ENCODE measurements at places on chromosomes 1 and 21.

GRCh38 chr1:200206340-200206739, 178.8 kb downstream of the NR5A2 start:
- no peak for DNase-seq

- no peak for DNase-seq
Observed at GRCh38 chr1:4754816-4755215, 100.4 kb downstream of the AJAP1 start.

DNA sequence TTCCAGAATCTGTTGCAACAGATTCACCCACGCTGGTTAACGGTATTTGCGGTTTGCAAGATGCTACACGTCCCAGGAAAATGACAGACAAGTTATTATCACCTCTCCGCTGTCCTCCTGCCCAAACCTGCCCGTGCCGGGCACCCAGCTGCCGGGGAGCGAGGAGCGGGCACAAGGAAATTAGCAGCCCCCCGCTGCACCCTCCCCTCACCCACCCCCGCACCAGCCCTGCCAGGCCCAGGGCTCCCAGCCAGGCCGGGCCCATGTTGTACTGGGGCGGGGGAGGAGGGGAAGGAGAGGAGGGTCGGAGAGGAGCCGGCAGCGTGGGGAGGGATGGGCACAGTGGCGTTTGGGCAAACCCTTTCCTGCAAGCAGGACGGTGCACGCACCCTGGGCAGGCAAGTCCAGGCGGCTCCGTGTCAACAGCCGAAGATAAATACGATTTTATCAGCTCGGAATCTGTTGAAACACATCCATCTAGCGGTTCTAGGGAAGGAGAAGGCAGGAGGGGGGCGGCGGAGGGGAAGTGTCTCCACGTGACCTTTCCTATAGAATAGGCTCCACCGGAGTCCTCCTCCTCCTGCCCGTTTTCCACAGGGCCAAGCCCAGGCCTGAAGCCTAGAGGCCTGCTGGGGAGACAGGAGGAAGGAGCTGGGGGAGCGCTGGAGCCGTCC, 35.1 kb upstream of the CCDC27 start:
- DNase-seq, result no peak

GRCh38 chr1:48048980-48049379, 51.8 kb upstream of the TRABD2B start:
- DNase-seq, result no peak

DNA sequence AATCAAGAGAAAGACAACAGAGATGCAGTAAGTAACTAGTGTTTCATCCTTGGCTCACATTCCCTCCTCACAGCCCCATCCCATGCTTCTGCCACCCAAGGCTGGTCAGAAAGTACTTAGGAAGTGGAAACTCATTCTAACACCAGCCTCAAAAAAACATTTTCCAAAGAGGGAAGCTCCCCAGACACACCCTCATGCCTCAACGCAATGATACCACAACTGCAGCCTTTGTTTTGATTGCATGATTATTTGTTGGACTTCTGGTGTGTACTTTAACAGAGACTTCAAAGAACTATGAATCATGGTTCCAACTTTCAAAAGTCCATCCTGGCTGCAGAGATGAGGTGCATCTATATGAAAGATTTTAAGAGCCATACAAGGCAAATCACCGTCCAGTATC, 45.2 kb upstream of the KCNA3 start:
- no peak for DNase-seq

- DNase-seq, result no peak
Observed at GRCh38 chr1:33007190-33008050, 29.3 kb downstream of the AK2 start.

GRCh38 chr1:171844381-171844780, 3.1 kb downstream of the DNM3 start:
- DNase-seq, result no peak

GRCh38 chr1:241608379-241609033, 31.7 kb downstream of the CHML start:
- no peak for DNase-seq

DNA sequence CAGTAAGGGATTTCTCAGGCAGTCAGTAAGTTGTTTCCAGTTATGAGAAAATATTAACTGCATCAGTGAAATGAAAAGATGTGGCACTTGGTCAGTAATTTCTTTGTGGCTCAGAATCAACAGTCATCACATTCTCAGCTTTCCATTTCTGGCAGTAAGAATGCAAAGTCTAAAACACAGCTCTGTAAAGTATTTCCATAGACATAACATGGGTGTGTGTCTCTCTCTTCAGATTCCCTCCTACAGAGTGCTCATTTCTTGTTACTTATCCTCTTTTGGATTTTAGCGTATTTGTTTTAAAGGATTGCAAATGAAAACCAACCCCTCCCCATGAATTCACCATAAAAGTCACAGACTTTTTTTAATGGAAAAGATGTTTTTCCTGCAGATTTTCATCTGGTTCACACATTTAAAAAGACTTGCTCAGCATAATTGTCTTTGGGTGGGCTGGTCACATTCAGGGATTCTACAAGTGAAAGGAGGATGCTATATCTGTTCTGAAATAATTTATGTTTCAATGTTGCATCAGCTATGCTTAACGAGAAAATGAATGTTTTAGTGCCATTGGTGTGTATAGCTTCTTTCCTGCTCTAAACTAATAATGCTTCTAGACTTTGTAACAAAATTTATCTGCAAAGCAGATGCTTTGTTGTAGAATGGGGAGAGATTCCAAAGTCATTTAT, 34.6 kb upstream of the CD55 start:
- DNase-seq, result no peak

- DNase-seq, result no peak
Observed at GRCh38 chr1:55045430-55045829, 6.1 kb downstream of the PCSK9 start.

DNA sequence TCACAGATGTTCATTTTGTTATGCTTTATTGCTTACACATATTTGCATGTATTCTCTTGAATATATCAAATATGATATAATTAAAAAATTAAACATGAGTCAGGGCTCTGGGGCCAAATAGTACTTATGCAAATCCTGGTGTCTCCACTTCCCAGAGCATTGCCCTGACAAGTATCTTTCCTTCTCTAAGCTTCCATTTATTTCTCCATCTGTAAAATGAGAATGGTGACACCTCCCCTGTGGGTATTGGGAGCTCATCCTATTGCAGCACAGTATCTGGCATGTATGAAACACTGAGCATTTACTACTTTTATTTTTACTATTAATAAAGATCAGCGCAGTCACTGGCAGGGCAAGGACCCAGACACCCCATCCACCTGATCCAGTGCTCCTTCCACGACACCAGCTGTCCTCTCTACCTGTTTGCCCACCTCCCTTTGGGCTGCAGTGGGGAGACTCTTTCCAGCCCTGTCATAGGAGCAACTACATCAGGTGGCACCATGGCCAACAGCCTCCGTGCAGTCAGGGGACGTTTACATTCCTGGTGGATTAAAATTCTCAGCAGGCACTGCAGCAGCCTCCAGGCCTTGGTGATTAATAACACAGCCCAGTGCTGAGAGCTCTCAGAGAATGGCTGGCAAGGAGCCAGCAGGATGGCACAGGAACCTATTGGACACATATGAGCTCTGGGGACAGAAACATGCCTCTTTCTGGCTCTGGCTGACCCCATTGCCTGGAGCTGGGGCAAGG, 113.0 kb downstream of the DMRTB1 start:
- DNase-seq, result no peak

- DNase-seq, result no peak
Observed at GRCh38 chr1:203335503-203335902, 15.4 kb downstream of the FMOD start.

- no peak for DNase-seq
Observed at GRCh38 chr1:182985876-182986275, 32.9 kb upstream of the SHCBP1L start.

DNA sequence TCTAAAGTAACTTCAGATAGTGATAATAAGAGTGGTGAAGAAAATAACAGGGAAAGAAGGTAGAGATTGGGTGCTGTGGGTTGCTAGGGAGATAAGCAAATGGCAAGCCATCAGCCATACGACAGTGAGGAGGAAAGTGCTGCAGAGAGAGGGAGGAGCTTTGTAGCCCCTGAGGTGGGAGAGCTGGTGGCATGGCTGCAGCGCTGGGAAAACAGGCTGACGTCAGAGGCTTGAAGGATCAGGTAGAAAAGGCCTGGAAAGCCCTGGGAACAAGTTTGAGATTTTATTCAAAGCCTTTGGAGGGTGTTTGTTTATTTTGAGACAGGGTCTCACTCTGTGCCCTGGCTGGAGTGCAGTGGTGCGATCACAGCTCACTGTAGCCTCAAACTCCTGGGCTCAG, 109.5 kb downstream of the NMNAT2 start:
- no peak for DNase-seq

DNA sequence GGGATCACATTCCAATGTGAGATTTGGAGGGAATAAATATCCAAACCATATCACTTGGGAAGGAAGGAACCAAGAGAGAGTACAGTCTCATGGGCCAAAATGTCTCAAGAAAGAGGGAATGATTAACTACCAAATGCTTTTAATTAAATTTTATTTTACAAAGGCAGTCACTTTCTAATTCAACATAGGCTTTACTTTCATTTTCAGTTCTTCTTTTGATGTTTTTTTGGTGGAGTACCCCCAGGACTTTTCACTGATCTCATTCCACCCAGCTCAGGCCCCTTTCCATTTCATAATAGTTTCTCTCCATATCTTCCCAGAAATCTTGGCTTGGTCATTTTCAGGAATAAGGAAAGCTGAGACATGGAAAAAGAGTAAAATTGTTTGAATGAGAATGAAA, 5.1 kb upstream of the SLAMF7 start:
- no peak for DNase-seq

GRCh38 chr21:39849014-39849655, 18.1 kb upstream of the PCP4 start:
- no peak for DNase-seq

- no peak for DNase-seq
Observed at GRCh38 chr21:42563686-42564085, 50.0 kb downstream of the SLC37A1 start.

- no peak for DNase-seq
Observed at GRCh38 chr1:154398141-154398540, 7.0 kb upstream of the IL6R start.

DNA sequence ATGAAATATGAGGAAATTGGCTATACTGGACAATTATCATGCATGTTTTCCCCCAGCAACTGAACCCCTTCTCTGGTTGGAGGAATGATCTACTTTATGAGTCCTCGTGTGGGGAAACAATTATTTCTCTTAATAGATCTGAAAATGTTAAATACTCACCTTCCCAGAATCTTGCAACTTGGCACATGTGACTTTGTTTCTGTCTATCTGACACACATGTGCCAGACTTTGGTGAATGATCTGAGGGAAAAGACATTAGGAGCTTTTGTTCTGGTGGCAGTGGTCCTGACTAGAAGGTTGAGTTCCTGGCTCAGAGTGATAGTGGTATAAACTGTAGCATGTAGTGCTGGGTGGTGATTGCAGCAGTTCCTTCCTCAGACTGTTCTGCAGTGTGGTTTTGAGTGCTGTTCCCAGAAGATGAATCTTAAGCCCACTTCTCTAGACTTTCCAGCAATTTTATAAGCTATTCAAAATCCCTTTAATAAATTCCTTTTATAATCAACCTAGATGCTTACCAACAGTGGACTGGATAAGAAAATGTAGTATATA, 59.3 kb upstream of the B3GALNT2 start:
- no peak for DNase-seq

DNA sequence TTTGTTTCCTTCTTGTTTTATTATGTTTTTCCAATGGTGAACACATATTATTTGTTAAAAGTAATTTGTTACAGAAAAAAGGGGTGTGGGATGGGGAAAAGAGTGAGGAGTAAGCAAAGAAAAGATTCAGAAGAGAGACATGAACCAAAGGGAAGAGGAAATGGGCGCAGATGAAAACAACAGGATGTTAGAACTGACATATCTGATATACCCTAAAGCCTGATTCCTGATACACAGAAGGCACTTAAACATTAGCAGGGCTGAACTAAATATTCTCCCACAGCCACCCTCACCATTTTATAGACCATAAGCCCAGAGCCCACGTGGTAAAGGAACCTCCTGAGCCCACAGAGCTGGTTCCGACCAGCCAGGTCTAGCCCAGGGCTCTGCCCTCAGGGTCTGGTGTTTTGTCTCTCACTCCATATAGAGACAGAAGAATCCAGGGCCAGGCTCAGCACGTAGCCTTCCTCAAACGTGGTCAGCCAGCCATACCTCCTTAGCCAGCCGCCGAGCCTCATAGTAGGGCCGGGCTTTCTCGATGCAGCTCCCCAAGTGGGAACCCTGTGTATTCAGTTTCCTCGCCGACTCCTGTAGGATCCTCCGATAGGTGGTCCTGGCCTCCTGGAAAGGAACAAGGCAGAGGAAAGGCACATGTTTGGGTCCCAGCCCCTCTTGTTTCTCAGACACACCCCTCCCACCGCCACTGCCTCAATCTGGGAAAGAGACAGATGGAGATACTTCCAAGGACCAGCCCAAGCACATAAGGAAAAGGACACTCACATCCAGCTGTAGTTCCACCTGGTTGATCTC, 9.5 kb downstream of the SH3BP5L start:
- no peak for DNase-seq

DNA sequence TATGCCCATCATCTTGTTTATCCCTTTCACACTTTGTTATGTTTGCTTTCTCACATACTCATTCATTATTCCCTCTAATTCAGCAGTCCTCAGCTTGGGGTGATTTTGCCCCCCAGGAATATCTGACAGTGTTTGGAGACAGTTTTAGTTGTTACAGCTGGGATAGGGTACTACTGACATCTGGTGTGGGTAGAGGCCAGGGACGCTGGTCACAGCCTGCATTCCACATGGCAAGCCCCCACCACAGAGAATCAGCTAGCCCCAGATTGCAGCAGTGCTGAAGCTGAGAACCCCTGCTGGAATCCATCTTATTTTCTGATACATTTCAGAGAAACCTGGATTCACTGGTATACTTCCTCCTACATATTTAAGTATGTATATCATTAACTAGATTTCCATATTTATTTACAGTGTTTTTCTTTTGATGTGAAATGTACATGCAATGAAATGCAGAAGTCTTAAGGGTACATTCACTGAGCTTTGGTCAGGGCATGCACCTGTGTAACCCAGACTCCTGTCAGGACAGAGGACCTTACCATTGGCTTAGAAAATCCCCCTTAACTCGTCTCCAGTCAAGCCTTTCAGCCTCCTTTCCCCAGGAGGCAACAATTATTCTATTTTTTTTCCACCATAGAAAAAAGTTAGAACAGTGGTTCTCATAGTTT, 68.3 kb downstream of the KIF26B start:
- DNase-seq, result no peak

- no peak for DNase-seq
Observed at GRCh38 chr1:203673550-203674411, 47.1 kb downstream of the ATP2B4 start.

Data from D721Med (cell line).